Left forelimb (tissue), 1 donor: ENCODE measurements at places on chromosomes 11 and 22.
A peak's percentile ranks its signal among the peaks of the same experiment; 100 is the strongest.

DNA sequence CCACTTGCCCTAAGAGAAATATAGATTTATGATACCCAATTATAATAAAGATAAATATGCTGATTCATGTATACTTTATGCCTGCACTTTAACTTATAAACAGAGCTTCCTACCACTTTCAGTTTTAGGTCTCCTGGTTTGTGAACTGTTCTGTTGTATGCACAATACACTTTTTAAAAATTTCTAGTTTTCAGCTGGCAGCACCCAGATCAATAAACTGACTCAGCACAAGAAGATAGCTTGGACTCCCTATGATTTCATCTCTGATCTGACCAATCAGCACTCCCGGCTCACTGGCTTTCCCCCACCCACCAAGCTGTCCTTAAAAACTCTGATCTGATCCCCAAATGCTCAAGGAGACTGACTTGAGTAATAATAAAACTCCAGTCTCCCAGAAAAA lies 33.5 kb upstream of the FAM181B start:
- DNase-seq, result no peak

DNA sequence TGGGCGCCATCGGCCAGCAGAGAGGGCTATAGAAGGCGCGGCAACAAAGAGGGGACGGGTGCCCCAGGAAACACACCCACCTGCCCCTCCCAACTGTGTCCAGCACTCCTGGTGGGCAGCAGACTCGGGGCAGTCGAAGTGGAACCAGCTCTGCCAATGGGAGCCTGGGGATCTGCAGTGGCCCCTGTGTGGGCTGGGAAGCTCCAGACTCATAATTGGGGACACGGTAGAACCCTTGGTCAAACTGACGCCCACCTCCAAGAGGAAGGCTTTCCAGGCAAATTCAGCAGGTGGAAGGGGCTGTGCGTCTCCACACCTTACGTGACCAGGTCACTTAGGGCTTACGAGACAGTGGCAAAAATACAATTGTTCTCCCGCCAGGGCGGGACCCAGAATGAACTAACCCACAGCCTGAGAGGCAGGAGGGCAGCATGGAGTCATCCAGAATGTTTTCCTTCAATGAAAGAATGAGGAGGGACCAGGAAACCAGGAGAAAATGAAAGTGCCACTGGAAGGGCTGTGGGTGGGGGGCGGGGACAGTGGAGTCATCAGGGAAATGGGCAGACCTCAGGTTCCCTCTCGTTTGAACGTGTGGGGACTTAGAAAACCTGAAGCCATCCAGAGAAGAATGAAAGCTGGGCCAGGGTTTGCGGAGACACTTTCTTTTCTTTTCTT lies 53.2 kb upstream of the SHANK2 start:
- peak; percentile 50 for DNase-seq

- DNase-seq, result peak; percentile 18
Measured at GRCh38 chr11:71300187-71300586, 47.8 kb upstream of the SHANK2 start.

GRCh38 chr11:67239783-67240575 lies 26.3 kb upstream of the GRK2 start:
- DNase-seq, result peak; percentile 95

DNA sequence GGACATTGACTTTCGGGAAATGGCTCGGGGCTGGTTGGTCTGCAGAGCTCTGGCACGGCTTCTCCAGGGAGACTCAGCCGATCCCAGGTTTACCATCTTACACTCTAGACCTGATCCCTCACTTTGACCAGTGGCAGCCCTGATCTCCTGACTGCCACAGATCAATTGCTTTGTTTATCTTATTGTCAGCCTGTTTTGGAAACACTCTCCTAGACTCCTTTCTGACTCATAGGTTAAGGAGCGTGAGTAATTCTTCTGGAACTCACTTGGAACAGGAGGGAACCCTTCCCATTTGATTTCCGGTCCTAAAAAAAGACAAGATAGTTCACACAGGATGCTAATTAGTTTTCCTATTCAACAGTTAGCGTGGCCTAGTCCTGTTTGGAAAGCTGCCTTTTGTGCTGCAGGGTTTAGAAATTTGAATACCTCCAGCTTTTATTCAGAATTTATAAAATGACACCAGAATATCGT lies 16.0 kb upstream of the BMAL1 start:
- no peak for DNase-seq

DNA sequence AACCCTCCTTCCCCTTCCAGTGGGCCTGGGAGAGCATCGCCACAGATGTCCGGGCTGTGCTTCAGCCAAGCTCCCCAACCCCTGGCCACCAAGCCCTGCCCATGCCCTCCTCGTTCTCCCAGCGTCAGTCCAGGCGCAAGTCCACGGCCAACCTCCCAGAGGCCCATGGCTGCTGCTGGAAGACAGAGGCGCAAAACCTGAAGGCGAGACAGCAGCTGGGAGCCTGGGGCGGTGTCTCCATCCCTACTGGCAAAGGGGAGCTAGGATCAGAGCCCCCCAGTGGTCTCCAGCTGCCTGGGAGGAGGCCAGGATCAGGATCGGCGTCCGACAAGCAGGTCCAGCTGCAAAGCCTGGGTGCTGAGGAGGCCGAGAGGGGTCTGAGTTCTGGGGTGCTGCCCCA lies 1.9 kb downstream of the TSGA10IP start:
- no peak for DNase-seq

DNA sequence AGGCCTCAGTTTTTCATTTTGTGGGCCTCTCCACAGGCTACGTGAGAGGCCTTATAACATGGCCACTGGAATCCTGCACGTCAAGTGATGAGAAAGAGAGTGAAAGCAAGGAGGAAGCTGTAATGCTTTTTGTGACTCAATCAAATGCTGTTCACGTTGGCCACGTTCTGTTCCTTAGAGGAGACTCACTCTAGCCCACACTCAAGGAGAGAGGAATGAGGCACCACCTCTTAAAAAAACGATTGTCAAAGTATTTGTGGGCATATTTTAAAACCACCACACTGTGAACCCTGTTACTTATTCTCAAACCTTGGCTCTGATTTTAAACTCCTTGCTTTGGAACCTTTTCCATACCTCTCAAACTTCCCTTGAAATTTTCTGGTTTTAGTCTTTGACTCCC lies 705.0 kb downstream of the NELL1 start:
- DNase-seq, result no peak

DNA sequence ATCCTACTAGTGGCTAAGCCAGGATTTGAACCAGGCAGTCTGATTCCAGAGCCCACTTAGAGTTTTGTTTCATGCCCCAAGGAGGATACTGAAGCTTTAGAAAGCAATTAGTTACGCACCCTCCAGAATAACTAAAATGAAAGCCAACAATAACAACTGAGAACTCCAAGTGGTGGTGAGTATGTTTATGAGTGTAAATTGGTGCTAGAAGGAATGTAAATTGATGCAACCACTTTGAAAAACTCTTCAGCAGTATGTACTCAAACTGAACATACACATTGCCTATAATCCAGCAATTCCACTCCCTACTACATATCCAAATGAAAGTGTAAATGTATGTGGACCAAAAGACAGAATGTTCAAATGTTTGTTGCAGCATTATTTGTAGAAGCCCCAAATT lies 6.7 kb upstream of the ARL14EP start:
- DNase-seq, result no peak

DNA sequence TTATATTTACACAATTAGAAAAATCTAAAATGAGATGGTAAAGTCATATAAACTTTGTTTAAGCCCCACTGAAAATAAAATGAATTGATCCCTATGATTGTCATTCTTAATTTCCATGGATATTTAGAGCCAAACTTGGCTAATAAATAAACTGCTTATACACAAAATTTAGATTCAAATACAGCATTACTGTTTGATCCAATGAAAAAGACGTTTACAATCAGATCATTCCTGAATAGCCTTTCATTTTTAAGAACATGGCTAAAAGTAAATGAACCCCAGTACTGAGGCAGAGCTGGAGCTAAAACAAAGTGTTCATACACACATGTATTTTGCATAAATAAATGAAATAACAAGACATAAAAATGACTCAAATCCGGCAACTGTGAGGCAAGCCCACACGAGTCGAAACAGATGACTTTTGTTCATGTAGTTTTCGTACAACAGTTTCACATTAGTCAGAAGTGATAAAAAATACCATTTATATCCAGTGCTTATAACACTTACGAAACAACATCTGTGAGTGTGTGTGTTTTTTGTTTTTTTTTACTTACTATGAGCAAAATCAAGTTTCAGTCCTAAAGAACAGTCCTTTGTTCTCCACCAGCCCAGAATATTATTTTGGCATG lies 386.5 kb downstream of the SOX6 start:
- no peak for DNase-seq

DNA sequence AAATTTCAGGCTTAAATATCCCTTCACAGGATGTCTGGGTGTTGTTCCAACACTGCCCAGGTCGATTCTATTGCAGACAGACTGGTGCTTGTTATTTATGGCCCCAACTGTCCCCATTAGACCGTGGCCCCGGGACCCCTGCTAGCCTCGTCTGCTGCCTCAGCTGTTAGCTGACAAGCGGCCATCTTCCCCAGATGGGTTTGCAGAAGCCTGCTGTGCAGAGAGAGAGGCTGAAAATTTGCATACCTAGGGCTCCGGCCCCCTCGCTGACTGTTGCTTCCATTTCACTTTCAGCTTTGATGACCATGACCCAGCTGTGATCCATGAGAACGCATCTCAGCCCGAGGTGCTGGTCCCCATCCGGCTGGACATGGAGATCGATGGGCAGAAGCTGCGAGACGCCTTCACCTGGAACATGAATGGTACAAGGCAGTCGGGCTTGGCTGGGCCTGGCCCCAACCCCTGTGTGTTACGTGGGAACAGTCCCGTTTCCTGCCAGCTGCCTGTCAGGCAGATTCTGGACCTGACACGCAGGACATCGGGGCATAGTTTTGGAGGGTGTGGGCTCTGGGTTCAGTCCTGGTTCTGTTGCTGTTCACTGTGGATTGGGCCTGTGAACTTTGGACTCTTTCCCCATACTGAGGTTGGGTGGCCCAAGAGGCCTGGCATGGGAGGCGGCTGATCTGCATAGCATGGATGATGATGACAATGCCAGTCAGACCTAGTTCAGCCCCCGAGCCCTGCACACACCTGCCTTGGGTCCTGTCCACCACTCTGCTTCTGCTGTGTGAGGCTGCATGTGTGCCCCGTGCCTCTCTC lies 16.4 kb downstream of the SMARCB1 start:
- DNase-seq, result peak; percentile 40

DNA sequence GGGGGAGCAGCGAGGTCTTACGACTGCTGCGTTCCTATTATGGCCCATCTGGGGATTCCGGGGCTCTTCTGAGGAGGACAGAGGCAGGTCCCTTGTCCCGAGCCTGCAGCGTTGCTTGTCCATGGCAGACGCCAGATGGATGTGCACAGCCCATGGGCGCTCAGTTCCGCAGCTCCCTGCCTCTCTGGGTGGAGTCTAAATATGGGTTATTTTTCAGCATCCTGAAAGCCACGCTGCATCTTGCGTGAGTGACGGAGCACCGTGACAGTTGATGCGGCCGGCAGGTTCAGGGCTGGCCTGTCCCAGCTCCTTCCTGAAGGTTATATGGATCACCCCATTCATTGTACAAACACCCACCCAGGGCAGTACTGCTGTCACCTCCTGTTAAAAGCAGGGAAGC lies 1169.4 kb downstream of the BRD1 start:
- no peak for DNase-seq

DNA sequence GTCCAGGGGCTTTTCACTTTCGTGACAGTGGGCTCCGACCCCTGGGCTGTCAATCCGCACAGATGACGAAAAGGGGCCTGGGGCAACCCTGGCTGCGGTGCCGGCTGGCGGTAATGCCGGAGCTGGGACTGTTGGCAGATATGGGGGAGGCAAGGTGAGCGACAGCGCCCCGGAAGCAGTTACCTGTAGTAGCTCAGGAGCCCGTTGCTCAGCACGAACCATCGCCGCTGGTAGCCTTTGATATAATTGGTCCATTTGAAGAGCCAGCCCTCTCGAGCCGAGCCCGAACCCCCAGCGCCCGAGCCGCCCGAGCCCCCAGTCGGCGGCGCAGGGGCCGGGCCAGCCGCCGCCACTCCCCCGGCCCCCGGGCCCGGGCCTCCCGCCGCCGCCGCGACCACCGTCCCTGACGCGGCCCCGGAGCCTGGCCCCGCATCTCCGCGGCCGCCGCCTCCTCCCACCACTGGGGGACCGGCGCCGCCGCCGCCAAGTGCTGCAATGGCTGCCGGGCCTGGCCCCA lies 396 bp downstream of the OSBP start:
- no peak for DNase-seq

- no peak for DNase-seq
Measured at GRCh38 chr11:78652843-78653239, 78.2 kb upstream of the NARS2 start.

DNA sequence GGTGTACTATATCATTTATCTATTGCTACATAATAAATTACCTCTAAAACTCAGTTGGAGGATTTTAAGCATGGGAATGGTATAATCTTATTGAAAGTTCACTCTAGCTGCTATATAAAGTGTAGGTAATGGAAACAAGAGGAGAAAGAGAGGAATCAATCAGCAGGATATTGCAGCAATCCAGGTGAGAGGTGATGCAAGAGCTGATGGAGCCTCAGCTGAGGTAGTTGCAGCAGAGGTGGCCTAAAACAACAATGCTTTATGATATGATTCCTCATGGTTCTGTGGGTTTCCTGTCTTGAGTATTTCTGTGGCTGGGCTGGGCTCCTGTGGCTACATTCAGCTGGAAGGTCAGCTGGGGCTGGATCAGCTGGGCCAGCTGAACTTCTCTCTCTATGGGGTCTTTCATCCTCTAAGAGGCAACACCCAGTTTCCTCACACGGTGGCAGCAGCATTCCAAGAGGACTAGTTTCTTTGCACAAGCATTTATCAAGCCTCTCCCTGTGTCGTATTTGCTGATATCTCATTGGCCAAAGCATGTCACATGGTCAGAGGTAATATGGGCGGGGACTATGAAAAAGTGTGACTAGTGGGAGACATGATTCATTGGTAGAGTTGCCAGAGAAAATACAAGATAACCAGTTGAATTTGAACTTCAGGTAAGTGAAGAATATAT lies 135.4 kb upstream of the LARGE1 start:
- DNase-seq, result no peak

DNA sequence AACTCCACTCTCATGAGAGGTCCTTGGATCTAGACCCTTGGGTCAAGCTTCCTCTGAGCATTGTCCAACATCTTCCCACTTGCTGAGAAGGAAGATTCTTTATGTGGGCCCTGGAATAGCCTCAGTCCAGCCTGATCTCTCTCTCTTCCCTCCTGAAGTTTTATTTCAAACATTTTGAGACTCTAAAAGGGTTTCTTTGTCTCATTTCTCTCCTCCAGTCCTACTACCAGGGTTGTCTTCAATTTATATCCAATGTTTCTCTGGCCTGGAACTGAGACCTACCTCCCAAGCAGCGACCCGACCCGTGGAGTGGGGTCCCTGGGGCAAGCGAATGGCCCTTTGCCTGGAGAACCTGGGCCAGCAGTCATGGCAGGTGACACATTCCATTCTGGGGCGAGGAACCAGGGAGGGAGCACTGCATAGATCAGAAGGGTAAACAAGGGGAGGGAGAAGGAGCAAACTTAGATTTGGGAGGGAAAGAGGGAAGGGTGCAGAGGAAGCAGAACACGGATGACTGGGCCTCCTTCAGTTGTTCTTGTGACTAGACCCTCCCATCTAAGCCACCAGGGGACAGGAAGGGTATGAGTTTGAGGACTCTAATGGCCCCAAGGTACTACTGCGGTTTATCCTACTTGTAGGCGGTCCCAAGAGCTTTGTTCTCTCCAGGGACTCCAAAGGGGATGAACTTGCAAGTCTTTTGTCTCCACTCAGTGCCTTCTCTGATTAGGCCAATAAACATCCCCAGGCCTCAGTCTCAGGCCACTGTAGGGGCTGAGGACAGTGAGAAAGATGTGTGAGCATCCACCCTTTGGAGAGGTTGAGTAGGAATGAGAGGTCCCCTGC lies 14.2 kb upstream of the PRAME start:
- no peak for DNase-seq

- DNase-seq, result no peak
Measured at GRCh38 chr11:61160487-61161189, 588 bp downstream of the VPS37C start.

- no peak for DNase-seq
Measured at GRCh38 chr22:35434061-35434710, 34.2 kb downstream of the MCM5 start.
